GM12865 (cell line): ENCODE measurements at places on chromosomes 7 and 10.

GRCh38 chr7:128738570-128739047 is 550 bp upstream of the CALU start:
- DNase-seq, result no peak

DNA sequence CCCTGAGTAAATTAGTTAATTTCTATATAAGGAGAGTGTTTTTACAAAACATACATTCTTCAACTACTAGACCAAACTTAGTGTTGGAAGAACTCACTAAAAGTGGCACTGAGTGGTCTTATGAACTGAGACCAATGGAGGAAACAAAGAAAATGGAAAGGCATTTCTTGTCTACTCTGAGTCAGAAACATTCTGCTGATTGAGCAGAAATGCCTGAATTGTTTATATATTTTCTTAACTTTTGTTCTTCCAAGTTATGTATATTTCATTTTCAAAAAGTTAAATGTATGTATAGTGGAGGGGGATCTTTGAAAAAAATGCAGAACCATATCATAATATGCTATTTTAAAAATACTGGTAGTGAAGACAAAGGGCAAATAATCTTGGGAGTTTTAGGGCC is 320.7 kb downstream of the HGF start:
- no peak for DNase-seq

- no peak for DNase-seq
Observed at GRCh38 chr7:29269935-29270334, 75.4 kb downstream of the CHN2 start.

GRCh38 chr7:123230147-123230546 is 30.4 kb upstream of the SLC13A1 start:
- no peak for DNase-seq

DNA sequence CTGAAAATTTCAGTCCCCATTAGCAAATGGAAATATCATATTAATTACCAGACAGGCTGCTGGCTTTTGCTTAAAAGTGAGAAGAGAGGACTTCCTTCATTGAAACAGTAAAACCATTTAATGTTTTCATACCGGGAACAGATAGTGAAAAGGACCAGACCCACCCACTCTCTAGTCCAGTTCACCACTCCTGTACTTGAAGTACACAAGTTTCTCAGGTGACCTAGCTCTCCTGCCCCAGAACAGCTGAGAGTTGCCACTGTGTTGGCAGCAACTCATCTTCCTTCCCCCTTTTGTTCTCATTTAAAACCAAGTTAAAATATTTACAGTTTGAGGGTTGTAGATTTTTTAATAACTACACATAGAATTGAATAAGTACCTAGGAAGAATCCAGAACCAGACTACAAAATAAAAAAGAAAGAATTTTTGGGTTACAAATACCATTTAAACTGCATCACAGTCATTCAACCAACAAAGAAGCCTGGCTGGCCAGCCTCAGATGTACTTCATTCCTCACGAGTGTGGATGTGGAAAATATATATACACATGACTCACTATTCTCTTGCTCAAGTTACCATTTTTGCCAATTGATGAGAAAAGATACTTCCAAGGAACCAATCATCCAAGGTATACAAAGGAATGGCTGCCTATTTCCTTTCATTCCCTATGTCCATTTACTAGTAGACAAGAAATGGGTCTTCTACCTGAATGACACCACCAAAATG is 68.1 kb downstream of the VPS41 start:
- DNase-seq, result peak; percentile 16

- DNase-seq, result no peak
Observed at GRCh38 chr7:22783421-22783820, 39.2 kb downstream of the TOMM7 start.

DNA sequence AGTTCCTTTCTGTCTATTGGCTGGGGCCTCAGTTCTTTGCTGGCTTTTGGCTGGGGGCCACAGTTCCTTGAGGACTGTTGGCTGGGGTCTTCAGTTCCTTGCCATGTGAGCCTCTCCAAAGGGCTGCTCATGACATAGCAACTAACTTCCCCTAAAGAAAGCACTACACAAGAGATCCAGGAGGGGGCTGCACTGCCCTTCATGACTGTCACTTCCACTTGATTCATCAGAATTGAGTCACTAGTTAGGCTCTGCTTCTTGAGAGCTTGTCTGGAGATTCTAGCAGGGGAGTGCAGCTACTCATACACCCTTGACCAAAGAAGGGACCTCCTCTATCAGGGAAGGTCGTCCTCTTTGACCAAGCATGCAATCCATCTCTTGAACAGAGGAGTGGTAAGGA is 38.0 kb upstream of the MKX start:
- DNase-seq, result peak; percentile 9

DNA sequence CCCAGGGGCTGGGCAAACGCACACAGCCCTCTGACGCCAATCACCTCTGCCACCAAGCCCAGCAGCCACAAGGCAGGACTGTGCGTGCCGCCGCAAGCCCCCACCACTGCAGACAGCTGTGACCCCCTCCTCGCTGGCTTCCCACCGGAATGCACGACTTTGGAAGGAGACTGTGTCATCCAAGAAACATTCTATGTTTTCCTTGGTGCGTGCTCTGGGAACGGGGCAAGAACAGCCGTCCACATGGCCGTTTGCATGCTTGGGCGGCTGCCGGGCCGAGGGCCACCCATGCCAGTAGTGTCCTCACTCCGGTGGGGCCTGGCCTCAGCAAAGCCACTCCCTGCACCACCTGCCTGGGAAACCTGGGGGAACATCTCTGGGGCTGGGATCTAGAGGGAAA is 17.6 kb upstream of the ELN start:
- DNase-seq, result no peak

GRCh38 chr7:132430041-132430855 is 146.0 kb downstream of the PLXNA4 start:
- DNase-seq, result no peak

DNA sequence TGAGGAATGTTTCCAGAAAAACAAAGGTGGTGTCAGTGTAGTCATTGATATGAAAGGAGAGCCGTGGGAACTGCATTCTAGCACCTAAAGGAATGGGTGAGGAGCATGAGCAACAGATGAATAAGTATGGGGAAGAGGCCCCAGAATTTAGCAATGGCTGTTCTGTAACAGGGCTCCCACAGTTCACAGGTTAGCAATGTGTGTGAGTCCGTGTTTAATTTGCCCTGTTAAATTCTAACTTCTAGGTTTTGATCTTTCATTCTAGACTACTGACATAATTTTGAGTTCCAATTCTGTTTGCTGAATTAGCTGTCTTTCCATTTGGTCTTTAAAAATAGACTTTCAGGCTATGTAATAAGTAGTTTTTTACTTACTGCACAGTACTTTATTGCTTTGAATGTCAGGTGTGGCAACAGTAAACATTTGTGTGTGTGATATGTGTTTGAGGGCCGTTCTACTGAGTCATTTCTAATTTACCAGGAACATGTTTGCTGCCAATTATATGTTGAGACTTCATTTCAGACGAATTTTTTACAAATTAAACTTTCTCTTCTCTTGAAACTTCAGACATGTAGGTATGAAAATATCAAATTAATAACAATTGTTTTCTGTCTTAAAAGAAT is 8.8 kb downstream of the STK17A start:
- peak; percentile 62 for DNase-seq

GRCh38 chr7:1914321-1914720 is 244.2 kb downstream of the ELFN1 start:
- DNase-seq, result no peak

DNA sequence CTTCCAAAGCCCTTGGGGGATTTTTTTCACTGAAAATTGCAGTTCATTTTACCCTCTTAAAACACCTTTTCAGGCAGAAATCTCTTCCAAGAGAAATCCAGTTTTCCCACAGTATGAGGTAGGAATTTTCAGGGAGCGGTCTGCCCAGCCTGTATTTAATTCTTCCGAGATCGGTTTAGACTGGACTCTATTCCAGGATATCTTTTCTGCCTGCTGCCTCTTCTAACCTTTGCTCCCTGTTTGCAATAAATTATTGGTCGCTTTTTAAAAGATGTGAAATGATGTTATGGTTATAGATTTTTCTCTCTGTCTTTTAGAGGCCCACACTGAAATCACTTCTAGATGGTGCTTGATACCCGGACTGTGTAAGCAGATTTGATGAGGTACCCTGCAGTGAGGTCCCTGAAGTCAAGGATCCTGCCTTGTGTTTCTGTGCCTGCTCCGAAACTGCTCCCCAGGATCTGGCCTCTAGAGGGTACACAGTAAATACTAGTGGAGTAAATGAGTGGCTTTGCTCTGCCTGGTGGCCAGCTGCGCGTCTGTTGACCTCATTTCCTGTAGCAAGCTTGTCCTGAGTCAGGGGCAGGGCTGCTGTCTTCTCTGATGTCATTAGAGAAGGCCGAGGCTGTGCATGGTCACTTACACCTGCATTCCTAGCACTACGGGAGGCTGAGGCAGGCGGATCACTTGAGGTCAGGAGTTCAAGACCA is 191.6 kb downstream of the FANK1 start:
- no peak for DNase-seq

DNA sequence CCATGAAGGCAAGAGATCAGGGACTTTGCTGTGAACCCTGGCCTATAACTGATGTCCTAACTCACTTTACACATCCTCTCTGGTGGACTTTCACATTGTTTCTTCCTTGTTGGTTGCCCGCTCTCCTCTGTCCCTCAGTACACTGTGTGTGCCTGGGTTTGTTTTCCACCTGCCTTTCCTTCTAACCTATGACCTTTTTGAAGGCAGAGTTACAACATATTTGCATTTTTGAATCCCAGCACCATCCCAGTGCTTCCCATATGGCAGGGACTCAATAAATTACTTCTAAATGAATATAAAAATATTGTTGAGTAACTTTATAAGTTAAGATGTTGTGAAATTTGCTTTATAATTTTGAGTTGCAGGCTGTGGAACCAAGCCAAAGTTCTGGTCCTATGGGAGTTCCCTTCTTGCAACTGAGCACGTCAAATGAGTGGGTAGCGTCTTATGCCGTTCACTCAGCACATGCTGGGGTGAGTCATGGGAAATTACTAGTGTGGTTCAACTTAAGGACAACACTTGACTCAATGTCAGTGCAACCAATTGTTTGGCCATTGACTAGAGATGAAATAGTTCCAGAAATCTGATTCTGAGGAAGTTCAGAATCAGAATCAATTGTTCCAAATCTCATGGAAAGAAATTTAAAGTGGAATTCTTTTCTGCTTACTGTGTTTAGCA is 250.9 kb downstream of the TWIST1 start:
- peak; percentile 41 for DNase-seq

DNA sequence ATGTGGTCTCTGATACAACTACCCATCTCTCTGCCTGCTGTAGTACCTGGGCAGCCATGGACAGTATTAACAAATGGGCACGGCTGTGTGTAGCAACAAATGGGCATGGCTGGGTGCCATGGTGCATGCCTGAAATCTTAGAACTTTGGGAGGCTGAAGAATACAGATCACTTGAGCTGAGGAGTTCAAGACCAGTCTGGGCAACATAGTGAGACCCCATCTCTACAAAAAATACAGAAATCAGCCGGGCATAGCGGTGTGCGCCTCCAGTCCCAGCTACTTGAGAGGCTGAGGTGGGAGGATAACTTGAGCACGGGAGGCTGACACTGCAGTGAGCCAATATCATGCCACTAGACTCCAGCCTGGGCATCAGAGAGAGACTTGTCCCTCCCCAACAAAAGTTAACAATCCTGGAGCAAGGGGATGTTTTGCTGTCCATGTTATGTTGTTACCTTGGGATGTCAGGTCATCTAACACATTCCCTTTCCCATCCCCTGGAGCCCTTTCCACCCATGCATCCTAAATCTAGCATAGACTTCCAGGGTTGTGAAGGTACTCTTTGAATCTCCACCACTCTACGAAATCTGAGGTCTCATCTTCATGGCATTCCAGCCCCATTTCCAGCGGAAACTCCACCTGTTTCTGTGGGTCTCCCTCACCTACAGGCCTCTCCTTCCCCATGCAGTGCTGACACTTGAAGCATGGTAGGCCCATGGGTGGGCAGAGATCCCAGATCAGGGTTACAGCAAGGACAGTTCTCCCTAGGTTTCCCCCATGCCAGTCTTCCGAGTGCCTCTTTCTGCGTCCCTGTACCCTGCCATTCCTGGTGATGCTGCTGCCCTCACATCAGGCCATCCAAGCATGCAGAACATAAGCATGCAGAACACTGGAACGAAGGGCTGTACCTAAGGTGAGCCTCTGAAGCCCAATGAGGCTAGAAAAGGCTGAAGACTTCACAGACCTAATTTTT is 13.1 kb downstream of the FXYD4 start:
- peak; percentile 39 for DNase-seq

DNA sequence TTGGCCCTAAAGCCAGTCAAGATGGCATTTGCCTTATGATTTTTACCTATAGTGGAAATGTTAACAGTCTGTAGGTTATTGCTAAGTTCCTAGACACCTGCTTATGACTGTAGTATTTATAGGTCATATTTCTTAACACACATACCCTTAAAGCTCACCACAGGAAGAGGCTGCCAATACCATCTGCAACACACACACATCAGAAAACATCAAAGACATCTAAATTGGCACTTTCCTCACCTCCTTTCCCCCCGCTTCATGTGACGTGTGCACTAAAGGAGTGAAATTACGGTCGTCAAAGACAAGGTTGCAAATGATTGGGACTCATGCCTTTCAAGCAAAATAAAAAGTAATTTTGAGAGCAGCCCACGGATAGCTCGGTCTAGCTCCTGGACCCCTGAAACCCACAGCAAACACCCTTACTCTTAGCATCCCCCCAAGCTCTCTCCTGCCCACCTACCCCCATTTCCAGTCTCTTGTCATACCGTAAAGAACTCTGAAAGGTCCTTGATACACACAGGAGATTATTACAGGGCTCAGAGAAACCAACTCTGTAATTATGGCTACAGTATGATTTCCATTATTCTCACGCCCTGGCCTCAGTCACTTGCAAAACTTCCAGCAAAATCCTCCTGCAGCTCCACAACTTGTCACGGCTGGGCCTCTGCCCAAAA is 90.5 kb downstream of the PLXNA4 start:
- DNase-seq, result no peak

- DNase-seq, result no peak
Observed at GRCh38 chr7:52285689-52286088, 749.7 kb upstream of the POM121L12 start.

DNA sequence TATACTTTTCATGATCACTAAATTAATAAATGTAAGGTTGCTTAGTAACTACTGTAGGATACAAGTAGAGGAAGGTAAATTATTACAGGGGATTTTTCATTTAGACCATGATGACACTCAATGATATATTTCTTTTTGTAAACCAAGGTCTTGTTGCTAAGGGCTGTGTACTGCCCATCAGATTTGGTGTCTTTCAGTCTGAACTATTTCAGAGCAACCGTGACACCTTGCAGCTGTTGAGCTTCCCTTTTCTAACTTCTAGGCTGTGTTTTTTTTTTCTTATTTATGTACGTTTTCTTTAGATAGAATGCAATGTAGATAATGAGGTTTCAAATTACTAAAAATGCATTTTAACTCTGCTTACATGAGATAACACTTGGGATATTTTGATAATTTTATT is 292.0 kb upstream of the MBL2 start:
- DNase-seq, result no peak

- no peak for DNase-seq
Observed at GRCh38 chr10:74290708-74291107, 139.7 kb downstream of the ADK start.

DNA sequence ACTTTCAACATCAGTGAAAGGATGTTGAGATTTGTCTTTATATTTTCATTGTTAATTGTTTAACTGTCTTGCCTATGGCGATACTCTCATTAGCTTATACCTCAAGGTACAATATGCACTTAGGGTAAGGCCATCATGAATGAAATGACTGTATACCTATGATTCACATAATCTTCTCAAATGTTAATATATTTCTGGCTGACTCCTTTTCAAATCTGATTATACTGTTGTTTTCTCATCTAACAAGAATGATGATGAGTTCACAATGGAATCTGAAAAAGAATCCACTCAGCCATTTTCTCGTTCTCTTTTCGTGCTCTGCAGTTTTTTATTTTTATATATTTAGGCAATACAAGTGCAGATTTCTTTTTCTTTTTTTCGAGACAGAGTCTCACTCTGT is 159.1 kb downstream of the ARHGAP12 start:
- no peak for DNase-seq

GRCh38 chr7:997404-998395 is 14.7 kb downstream of the CYP2W1 start:
- no peak for DNase-seq
